Large intestine (tissue), 12 donors: ENCODE measurements at places on chromosomes 5 and 9.

DNA sequence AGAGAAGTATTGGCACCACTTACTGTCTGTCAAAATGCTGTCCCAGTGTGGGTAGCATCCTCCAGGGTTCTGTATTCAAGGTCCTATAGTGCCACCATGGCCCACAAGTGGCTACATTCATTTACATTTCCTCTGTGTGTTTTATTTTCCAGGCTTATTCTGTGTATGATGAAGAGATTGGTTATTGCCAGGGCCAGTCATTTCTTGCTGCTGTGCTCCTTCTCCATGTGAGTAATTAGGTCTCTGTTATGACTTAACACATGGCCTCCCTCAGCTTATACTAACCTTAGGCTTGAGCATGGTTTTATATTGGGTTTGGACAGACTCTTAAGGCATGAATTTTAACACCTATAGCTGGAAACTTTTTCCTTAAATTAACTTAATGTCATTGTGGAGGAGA is 36.7 kb downstream of the GPR21 start:
- DNase-seq = no peak

DNA sequence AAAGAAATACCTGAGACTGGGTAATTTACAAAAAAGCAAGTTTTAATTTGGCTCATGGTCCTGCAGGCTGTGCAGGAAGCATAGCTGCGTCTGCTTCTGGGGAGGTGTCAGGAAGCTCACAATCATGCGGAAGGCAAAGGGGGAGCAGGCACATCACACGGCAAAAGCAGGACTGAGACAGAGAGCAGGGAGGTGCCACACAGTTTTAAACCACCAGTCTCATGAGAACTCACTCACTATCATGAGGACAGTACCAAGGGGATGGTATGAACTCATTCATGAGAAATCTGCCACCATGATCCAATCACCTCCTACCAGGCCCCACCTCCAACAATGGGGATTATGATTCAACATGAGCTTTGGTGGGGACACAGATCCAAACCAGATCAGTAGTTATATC is 96.2 kb downstream of the OSTF1 start:
- no peak for DNase-seq

- DNase-seq = no peak
Observed at GRCh38 chr9:90408659-90409058, 234.0 kb downstream of the DIRAS2 start.

- peak; percentile 37 for DNase-seq
Observed at GRCh38 chr9:131503626-131504465, 1.1 kb downstream of the POMT1 start.

GRCh38 chr5:149658299-149658698 is 71.8 kb upstream of the PPARGC1B start:
- no peak for DNase-seq

GRCh38 chr5:61523997-61524396 is 191.9 kb downstream of the ZSWIM6 start:
- DNase-seq = no peak

DNA sequence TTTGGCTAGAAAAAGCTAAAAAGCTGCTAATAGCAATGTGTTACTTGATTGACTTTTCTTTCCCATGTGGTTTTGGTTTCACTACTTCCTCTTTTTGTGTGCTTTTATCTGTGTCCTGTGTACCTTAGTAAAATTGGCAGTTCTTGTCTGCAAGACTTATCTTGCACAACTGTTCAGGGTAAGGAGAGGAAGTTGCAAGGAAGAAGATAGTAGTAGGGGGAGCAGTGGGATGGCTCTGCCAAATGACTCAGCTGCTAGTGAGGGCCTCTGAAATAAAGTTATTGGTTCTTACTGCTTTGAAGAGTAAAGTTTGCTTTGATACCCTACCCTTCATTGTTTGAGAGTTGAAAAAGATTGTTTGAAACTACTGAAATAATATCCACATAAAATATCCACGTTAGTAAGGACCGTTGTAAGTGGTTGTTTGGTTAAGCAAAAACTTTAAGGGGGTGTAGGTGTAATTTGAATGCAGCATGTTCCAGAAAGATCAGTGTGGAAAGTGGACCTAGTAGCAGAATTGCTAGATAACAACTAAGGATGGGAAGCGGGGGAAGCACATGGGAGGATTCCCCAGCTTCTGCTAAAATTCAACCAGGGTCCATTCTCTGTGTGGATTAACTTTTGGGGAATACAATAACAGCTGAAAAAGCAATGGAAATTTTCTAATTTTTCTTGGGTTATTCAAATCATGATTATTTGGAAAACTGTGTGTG is 123.5 kb downstream of the SCAMP1 start:
- DNase-seq = no peak

- no peak for DNase-seq
Observed at GRCh38 chr5:91266184-91266705, 116.9 kb downstream of the ARRDC3 start.

GRCh38 chr9:117098331-117098730 is 316.5 kb downstream of the ASTN2 start:
- DNase-seq = no peak

DNA sequence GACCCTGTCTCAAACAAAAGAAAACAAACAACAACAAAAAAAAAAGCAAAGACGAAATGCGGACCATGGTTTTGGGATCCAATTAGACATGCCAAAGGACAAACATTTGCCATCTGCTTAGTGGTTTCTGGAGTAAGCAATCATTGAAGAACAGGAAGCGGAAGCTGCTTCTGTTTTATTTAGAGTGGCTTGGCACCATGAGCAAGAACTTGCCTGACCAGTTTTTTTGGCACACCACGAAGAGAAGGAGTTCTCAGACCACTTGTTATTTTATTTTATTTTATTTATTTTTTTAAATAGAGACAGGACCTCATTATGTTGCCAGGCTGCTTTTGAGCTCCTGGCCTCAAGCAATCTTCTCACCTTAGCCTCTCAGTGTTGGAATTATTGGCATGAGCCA is 17.0 kb downstream of the BTF3 start:
- no peak for DNase-seq

- no peak for DNase-seq
Observed at GRCh38 chr9:78324068-78324650, 27.2 kb downstream of the PSAT1 start.

DNA sequence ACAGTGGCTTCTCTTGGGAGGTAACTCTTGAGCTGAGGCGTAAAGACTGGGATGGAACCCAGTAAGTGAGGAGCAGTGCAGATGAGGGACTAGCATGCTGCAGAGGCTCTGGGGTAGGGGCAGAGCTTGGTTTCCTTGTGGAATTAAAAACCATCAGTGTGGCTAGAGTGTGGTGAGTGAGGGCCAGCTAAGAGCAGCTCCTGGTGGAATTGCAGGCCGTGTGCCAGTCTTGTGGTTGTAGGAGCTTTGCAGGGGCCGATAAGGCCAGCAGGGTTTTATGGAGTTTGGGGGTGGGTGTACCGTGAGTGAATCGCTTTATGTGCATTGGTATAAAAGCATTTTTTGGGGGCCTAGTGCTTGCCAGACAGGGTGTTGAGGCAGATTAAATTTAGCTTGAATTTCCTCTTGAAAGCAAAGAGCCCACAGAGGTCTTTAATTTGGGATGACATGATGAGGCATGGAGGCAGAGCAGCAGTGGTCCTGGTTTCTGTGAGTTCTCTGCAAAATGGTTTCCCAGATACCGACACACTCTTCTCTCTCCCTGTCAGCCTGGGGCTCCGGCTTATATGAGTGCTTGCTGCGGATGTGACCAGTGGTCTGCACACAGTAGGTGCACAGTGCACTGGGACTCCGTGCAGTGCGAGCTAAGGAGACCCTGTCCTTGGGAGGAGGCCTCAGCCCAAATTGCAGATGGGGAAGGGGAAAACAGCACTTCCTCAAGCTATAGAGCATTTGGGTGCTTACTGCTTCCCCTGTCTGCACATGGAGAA is 176.4 kb upstream of the PITX1 start:
- no peak for DNase-seq

DNA sequence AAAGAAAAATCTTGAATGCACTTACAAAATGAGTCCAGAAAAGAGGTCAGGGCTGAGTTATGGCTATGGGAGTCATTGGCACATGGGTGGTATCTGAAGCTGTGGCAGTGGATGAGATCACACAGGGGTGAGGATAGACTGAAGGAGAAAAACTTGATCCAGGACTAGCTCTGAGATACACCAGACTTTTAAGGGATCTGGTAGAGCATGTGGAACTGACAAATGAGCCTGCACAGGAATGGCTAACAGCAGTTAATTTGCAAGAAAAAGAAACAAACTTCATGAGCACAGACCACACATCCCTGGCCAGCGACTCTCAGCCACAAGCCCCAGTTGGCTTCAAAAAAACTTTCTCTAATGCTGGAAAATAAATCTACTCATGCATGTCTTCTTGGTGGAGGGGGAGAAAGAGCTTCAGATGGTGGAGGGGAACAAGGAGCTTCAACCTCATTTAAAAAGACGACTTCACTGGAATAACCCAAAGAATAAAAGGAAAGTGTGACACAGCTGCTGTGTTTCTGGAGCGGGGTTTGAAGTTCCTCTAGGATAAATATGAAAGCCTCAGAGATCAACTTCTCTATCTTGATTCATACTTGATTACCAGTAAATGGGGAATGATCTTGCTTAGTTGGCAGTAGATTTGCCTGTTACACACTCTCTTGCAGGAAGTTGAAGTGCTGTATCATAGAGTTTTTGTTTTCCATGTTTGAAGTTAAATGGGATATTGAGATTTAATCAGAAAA is 33.6 kb downstream of the TNFAIP8 start:
- no peak for DNase-seq

DNA sequence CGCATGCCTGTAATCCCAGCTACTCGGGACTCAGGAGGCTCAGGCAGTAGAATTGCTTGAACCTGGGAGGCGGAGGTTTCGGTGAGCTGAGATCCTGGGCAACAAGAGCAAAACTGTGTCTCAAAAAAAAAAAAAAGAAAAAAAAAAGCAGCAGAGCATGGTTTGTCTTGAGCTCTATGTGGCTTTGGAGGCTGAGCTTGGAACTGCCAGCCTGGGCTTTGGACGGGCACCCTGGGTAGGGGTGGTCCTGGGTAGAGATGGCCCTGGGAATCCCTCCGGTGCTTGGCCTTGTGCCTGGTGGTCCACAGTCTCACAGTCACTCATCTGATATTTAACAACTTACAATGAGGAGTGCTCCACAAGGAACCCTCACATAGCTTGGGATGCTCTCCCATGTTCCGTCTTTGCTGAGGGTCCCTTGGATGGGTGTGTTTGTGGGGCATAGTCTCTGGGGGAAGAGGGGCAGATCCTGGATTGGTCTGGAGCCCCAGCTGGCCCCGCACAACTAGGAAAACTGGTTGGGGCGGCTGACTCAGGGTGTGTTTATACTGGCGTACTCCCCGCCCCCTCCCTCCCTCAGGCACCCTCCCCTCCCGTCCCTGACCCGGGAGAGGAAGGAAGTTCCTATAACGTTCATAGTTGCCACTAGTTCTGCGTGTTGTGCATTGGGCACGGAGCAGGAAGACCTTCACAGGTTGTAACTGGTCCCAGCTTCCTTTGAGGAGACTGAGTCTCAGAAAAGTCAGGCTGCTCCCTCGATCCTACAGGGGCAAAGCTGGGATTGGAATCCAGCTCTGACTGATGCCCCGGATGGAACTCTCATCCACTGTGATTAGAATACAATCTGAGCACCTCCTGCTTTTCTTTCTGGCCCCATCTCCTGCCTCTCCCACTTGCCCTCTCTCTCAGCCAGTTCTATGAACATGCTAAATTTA is 11.2 kb downstream of the IER5L start:
- peak; percentile 93 for DNase-seq

- DNase-seq = peak; percentile 44
Observed at GRCh38 chr9:35051069-35051967, 21.1 kb downstream of the VCP start.

DNA sequence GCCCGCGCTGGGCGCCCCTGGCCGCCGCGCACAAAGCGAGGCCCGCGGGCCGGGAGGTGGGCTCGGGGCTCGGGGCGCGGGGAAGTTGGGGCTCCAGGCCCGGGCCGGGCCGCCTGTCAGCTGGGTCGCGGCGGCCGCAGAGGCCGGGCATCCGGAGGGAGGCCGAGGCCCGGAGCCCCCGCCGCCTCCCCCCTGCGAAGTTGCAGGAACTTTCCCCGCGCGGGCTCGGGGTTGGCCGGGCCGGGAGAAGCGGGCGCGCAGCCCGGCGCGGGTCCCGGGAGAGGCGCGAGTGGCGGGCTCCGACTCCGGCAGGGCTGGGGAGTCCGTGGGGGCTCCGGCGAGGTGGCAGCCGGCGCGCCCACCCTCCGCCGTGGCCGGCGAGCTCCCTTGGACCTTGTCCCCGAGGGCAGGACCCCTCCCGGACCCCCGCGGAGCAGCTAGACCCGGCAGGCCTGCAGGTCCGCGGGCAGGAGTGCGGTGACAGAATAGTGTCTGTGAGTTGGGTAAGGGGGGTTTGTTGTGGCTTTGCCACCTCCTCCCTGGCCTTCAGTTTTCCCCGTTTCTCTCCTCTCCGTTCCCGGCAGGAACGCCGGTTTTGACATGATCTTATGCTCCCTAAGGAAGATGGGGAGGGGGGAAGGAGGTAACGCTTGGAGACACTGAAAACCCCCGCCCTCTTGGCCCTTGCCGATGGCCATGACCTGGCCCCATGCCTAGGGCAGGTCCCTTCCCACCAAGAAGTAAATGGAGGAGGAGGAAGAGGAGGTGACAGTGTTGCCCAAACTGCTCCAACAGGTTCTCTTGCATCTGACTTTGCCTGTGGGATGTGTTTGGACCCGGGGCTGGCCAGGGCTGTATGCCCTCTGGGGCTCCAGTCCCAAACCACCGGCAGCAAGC is 942 bp downstream of the PHF2 start:
- peak; percentile 46 for DNase-seq

DNA sequence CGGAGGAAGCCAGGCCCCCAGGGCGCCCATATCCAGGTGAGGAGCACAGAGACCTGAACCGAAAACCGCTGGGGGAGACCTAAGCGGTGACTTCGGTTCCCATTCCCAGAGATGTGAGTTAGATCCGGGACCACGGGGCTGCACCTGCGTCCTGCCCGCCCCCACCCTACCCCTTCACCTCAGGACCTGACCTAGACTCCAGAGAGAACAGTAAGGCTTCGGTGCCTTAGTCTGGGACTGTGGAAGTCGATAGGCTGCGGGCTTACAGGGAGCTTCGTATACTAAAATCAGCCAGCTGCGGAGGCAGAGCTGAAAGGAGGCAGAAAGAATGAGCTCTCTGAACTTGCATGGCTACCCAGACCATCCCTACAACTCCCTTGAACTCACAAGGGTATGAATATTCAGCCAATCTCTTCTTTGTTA is 518 bp upstream of the FAM13B start:
- DNase-seq = no peak

DNA sequence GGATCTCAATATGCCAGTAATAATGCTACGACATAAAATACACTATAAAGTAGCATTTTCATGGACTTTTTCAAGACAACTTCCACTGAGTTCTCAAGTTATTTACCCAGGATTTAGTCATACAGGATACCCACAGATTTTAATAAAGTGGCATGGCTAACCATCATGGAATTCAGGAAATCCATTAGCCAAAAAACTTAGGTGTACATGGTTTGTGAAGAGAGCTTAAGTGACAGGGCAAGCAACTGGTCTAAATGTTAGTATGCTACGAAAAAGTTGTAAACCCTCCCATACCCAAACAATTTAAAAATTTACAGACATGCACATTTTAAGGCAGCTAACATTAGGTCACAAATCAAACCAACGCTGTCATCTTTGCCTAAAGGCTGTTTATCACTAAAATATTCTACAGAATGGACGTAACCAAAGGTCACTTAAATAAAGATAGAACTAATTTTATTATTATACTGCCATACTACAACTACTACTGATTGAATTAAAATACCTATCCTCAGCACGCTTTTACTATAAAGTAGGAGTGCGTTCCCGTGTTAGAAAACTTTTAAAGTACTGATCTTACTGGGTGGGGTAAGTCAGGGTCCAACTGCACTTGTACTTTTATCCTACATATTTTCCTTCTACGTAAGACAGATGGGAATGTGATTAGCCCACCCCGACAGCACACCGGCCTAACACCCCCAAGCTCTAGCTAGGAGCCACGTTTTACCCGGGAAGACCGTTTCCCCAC is 1.1 kb downstream of the UBTD2 start:
- no peak for DNase-seq
